ENCODE measurements at places on chromosomes 7 and 10.

DNA sequence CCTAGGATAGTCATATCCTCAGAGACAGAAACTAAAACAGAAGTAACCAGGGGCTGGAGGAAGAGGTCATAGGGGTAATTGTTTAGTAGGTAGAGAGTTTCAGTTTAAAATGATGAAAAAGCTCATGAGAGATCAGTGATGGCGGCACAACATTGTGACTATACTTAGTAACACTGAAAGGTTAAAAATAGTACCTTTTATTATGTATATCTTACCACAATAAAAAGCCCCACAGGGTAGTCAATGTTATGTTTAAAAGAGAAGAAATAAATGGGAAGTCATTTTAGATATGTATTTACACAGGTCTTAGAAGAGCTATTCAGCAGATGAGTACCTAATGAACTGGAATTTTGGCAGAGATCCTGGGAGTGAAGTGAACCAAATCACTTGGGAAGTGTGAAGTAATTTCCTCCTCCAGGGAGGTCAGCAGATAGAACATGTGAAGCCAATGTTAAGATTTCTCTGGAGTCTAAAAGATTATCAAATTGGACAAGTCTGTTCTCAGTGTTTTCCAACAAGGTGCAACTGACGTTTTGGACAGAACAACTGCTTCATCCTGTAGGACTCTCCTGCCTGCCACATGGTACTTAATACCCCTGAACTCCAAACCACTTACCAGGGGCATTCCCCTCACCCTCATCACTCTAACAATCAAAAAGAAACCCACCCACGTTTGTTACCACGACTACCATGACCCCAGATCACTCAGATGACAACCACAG is 6.4 kb downstream of the CDCA7L start:
- DNase-seq: no peak

- no peak for DNase-seq
Observed at GRCh38 chr7:75998038-75998437, 3.6 kb upstream of the TMEM120A start.

- no peak for DNase-seq
Observed at GRCh38 chr7:12322284-12322902, 81.3 kb downstream of the VWDE start.

DNA sequence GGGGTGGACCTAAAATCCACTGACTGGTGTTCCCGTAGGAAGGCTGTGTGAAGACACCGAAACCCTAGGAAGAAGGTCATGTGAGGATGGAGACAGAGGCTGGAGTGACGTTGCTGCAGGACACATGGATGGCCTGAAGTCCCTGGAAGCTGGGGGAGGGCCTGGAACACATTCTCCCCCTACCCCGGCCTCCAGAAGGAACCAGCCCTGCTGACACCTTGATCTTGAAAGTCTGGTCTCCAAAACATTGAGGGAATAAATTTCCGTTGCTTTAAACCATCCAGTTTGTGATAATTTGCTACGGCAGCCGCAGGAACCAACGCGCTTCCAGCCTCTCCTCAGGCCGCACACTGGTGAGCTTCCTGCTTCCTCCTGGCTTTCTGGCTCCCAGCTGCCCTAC is 288.2 kb downstream of the GLRX3 start:
- DNase-seq: no peak

- no peak for DNase-seq
Observed at GRCh38 chr10:95517536-95518454, 43.4 kb downstream of the SORBS1 start.

DNA sequence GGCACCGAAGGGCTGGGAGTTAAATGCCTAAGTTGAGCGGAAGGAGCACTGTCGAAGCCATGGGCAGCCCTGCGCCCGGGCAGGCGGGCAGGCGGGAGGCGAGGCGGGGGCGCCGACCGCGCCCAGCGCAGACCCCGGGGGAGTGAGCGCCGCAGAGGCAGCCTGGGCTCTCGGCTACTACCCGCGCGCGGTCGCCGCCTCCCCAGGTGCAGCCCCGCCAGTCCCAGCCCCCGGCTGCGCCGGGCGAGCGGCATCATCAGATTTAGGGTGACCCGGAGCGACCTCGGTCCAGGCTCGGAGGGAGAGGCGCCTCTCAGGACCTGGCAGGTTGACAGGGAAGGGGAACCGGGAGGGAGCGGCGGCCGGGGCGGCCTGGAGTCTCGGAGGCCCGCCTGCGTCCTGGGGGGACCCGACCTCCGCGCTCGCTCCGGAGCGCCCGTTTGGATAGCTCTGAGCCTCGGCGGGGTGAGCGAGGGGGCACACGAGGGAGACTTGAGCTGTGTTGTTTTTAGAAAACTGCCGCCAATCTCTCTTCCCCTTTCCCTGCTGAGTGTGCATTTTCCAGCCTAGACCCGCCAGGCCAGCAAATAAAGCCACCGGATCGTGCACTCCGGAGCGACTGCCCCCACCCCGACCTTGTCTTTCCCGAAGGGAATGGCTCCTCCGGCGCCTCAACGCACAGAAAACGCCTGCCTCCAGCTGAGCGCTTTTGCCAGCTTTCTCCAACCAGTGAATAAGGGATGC is 2.3 kb upstream of the NRP1 start:
- no peak for DNase-seq
